ENCODE measurements at places on chromosomes 13 and 19.

DNA sequence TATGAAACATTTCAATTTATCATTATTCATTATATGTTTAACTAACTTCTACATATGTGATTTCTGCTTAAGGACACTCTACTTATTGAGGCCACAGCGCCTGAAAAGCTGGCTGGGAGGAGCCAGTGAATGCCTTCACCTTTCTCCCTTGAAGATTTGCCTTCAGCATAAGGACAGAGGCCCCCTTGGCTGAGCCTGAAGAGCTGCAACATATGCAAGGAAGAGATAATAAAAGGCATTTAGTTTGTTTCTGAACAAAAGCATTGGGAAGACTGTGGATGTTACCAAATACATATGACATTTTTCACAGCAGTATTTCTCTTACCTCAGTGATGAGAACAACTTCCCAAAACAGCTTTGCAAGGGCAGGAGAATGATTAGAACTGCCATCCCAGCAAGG is 92.1 kb downstream of the ABCC4 start:
- no peak for DNase-seq

- no peak for DNase-seq
Measured at GRCh38 chr19:15672580-15673175, at the start of gene CYP4F12. Gene CYP4F12, plus strand, starts transcription at chr19:15673087. Its CDS starts 443 bp downstream, at chr19:15673530.

DNA sequence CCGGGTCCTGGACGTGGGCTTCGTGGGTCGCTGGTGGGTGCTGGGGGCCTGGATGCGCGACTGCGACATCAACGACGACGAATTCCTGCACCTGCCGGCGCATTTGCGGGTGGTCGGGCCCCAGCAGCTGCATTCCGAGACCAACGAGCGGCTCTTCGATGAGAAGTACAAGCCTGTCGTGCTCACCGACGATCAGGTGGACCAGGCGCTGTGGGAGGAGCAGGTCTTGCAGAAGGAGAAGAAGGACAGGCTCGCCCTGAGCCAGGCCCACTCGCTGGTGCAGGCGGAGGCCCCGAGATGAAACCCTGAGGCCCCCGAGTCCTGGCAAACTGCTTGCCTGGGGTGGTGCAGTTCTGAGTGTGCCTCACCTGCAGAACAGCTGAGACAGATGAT is 787 bp downstream of the TIMM29 start:
- DNase-seq, result no peak

- no peak for DNase-seq
Measured at GRCh38 chr19:48484931-48485612, 15.9 kb downstream of the CYTH2 start.

- DNase-seq, result no peak
Measured at GRCh38 chr13:76833441-76833954, 52.7 kb downstream of the KCTD12 start.

- DNase-seq, result no peak
Measured at GRCh38 chr13:48583859-48584311, 51.0 kb upstream of the RCBTB2 start.

- DNase-seq, result peak; percentile 59
Measured at GRCh38 chr13:27826379-27827353, 34.4 kb downstream of the GSX1 start.

DNA sequence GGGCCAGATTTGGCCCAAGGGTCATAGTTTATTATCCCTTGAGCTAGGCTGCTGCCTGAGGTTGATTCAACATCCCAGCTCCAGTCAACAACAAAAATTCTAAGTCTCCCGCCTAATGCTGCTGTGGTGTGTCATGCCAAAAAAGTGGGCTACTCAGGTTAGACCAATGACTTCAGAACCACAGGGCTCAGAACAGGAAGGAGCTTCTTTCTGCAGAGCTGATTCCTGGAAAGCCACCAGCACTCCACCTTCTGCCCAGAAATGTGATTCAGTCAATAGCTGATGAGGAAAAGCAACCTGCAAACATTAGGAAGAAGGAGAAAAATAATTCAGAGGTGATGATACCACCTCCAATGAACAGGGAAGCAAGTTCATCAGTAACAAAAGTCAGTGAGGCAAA is 56.1 kb upstream of the SERPINE3 start:
- DNase-seq, result no peak

DNA sequence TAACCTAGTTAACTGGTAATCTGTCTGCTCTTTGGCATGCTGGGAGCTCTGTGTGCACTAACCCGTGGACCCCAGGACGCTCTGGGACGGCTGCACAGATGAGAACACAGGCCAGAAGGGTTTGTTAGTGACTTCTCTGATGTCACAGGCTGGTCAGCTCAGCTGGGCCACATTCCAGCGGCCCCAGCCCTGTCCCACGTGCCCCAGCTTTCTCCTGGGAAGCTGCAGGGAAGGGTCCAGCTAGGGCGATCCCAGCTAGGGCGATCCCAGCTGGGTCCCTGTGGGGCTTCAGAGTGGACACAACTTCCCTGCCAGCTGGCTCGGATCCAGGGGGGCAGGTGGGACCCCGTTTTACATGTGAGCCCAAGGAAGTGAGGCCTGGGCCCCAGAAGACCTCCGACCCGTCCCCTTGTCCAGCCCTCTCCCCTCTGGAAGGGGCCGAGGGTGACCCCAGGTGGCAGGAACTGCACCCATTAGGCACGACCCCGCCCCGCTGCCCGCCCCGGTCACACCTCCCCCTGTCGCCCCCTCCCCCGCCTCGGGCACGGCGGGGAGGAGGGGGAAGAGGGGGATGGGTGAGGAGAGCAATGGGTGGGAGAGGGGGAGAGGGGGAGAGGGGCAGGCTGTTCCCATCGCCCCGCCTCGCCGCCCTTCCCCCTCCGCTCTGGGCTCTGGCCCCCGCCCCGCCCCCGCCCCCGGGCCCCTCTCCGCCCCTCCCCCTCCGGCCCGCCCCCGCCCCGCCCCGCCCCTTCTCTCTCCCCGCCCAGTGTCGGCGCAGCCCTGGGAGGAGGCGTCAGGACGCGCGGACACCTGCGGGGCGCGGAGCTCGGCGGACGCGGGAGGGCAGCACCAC is 75.2 kb upstream of the MCF2L start:
- DNase-seq, result peak; percentile 83

- peak; percentile 87 for DNase-seq
Measured at GRCh38 chr13:106349080-106349931, 186.2 kb downstream of the EFNB2 start.

GRCh38 chr19:2057484-2058469 is 6.7 kb upstream of the MKNK2 start:
- DNase-seq, result no peak

GRCh38 chr13:99063952-99064351 is 86.1 kb upstream of the DOCK9 start:
- DNase-seq, result no peak

GRCh38 chr13:75417656-75418055 is 64.3 kb downstream of the TBC1D4 start:
- DNase-seq, result no peak

- no peak for DNase-seq
Measured at GRCh38 chr13:47726394-47726793, 274.7 kb downstream of the SUCLA2 start.

DNA sequence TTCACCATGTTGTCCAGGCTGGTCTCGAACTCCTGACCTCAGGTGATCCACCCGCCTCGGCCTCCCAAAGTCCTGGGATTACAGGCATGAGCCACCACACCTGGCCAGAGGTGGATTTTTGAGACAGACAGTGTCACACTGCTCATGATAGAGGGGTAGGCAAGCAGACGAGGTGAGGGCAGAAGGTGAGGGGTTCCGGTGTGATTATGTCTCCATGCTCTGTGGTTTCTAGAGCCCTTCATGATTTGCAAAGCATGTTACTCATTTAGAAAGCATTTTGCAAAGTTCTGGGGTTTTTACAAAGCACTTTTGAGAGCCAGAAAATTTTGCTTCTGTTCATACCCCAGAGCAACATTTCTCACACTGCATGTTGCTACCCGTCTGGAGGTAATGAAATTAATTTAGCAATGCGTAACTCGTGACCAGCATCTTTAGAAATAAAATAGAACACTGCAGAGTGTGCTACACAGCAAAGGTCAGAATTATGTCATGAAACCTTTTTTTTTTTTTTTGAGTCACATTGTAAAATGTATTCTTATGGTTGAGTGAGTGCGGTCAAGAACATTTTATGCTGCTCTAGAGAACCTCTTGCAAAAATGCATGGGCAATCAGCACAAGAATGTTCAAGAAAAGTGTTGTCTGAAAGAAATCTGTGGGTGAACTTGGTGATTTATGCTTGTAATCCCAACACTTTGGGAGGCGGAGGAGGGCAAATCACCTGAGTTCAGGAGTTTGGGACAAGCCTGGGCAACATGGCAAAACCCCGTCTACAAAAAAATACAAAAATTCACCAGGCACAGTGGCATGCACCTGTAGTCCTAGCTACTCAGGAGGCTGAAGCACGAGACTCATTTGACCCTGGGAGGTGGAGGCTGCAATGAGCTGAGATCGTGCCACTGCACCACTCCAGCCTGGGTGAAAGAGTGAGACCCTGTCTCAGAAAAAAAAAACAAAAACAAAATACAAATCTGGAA is 58.0 kb downstream of the MAP4K1 start:
- no peak for DNase-seq

- no peak for DNase-seq
Measured at GRCh38 chr13:74080762-74081161, 53.4 kb downstream of the KLF12 start.

DNA sequence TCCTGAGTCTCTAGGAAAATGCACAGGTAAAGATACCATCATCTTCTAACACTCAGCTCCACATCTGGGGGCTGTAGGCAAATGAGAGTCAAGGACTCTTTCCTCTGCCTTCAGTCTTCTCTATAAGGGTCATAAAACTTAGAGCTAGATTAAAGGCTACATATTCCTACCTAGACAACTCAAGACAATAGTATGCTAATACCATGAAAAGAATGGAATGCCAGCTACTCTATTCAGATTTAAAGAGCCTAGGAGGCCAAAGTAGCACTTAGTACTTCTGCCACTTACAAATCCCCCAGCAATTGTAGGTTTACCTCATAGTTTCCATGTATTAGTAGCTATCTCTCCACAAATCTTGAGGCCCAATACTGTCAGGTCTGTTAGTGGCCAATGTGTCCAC is 453.0 kb downstream of the SLITRK5 start:
- no peak for DNase-seq

DNA sequence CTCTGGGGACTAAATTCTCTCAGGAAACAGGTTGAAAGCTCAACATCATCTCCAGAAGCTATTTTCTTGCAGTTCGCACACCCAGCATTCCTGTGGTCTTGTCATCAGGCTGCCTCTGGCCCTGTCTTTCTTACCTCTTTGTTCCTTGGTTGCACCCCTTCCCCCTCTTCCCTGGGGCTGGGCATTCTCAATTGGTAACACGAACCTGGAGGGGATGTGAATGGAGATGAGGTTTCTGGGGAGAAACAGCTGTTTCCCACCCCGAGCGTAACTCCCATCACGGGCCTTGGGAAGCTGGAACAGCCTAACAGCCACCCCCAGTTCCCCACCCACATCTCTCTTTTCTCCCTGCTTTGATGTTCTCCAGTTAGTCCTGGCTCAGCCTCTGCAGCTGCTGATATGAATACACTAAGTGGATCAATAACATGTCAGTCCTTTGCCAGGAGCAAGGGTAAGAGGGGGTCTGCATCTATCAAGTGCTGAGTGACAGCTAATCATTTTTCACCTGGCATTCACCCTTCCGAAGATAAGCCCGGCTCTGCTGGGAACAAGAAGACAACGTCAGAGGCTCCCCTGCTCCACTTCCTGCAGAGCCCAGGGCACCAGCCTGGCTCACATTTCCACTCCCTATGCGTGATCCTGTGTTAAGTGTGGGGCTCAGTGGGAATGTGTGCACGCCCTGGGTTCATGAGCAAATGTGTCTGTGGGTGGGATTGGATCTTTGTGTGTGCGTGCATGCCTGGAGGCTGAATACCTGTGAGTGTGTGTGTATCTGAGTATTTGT is 74.0 kb upstream of the KCTD15 start:
- no peak for DNase-seq

DNA sequence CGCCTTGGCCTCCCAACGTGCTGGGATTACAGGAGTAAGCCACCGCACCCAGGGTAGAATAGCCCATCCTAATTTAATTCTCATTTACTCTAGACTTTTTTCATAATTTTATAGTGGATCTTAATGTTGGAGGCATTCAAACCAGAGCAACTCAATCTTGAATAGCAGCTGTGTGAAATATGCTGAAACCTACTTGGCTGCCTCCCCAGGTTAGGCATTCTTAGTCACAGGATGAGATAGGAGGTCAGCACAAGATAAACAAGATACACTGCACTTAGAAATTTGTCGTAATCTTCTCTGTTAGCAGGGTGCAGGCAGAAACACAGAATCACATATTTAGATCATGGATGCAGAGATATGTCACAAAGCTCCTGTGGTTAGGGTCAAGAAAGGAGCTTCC is 2.7 kb upstream of the ZNF43 start:
- no peak for DNase-seq

DNA sequence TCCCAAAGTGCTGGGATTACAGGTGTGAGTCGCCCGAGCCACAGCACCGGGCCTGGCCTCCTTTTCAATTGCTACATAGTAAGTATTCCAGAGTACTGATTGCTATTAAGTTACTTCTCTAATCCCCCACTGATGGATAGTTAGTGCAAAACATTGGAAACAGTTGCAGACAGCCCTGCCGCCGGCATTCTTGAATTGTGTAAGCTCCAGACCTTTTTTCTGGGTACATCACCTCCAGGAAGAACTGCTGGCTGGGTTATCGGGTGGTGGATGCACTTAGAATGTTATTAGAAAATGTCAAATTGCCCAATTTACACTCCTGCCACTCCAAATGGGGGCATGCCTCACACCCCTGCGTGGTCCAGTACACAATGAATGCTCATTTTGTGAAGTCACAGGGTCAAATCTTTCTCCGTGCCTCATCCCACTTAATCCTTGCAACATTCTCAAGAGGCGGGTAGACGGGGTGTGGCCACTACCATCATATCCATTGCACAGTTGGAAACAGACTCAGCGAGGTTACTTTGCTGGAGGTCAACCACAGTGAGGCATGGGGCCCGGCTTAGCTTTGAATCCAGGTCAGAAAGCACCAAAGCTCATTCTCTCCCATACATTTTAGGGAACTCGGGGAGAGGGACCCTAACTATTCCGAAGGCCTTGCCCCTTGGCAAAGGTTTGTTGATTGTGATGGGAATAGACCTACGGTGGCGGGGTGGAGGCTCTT is 1.0 kb upstream of the KDM4B start:
- DNase-seq, result no peak

All from NCI-H1105 (cell line).